ENCODE measurements at places on chromosomes 7 and 10. TPM values are rescaled to one million over a fixed set of nuclear protein-coding genes. Genes with fewer than 3 reads are reported as not detected.

The CRYGN gene
- total RNA-seq: not detected

DNA sequence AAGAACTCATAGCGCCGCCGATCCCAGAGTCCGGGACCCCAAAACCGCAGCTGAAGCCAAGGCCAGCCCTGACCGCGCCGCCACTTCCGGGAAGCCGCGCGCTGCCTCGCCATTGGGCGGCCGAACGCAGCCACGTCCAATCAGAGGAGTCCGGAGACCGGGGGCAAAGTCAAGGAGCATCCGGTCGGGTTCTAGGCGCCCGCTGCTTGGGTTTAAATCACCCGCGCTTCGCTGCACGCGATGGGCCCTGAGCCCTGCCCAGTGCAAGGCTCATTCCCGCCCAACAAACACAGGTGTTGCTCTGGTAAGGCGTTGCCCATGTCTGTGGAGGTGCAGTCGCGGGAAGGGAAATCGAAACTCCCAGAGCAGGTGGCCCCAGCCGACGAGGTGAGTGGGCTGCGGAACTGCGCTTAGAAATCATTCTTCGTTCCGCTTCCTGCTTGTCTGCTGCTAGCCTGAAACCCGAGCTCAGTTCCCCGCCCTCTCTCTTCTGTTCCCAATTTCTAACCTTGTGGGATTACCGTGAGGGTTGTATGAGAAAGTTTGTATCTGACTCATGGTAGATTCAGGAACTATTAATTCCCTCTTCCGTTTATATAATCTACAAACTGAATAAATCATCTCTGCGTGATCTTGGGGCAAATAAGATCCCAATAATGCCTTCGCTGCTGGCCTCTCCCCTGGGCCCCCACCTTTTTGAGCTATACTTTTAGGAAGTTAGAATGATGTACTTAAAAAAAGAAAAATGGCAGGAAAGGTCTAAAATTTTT lies at the start of gene DCLRE1C:
DCLRE1C (minus strand) TSS at position 96 of the 770 bp plus-strand sequence; CDS start at position 10, 86 bp downstream.
- DNase-seq: peak; percentile 90

DNA sequence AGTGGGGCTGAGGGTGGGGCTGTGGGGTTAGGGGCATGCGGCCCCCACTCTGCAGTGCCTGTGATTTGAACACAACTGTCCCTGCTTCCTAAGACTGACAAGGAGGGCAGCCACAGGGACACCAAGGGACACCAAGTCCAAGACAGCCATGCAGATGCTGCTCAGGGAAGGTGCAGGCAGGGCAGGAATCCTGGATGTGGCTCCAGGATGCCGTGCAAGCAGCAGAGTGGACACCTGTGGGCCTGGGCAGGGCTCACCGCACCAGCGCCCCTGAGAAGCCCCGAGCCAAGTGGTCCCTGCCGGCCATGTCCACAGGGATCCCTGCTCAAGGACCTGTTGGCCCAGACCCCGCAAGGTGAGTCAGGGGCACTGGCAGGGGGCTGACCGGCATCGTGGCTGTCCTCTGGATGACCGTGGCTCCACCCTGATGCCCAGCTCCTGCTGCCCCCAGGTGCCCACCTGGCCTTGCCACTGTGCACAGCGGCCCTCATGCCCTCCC lies 58.5 kb downstream of the STK32C start:
- no peak for DNase-seq

DNA sequence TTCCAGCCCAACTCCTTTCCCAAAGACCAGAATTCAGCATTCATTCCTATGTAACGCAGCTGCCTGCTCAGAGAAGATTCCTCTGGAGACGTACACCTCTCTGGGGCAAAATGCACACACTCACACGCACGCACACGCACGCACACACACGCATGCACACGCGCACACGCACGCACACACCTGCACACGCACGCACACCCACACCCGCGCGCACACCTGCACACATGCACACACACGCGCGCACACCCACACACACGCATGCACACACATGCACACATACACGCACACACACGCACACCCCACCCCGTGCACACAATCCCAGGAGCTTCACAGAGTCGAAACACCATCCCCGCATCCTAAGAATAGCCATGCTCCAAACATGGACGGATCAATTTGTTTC lies 13.0 kb downstream of the MMD2 start:
- DNase-seq: no peak

GRCh38 chr10:47311193-47311931 lies 10.9 kb upstream of the GDF2 start:
- DNase-seq: no peak

DNA sequence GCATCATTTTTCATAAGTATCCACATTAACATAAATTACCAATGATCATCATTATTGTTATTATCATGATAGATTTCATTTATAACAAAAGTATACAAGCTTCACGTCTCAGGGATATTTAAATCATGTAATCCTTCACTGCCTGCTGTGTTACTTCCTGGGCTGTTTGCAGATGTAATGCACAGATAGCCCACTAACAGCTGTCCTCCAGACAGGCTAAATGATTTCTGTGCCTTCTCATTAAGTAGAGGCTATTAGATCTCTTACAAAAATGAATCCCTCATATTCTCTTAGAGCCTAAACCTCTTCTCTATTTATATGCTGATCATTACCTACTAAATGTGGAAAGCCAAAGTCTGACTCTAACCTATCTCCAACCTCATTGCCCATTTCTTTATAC lies 9.3 kb downstream of the PCLO start:
- DNase-seq: no peak

DNA sequence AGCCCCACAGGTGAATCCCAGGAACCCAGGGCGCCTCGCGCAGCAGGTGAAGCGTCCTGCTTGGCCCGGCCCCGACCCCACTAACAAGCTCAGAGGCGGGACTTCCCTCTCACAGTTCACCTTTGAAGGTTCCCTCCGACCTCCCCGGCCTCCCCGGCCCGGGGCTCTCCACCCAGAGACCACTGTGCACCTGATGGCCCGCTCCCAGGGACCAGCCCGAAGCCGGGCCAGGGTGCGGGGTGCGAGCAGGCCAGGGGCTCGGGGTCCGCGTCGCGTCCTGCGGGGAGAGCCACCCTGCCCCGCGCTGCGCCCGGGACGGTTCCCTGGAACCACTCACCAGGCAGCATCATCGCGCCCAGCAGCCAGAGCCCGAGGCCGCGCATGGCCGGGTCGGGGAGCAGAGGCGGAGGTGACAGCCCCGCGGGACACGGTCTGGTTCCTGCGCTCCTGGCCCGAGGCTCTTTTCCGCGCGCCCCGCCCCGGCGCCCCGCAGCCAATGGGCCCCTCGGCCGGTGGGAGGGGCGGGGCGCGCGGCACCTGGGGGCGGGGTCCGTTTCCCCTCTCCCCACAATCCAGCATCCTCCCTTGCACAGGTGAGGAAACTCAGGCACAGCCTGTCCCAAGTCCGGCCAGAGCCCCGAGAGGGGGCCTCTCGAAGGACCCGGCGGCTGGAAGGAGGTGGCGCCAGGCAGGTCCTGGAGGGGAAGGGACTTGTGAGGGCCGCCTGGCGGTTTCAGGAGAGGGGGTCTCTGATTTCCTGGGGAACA lies at the start of gene ADAM8:
ADAM8 (minus strand) TSS at position 434 of the 767 bp plus-strand sequence; CDS start at position 383, 51 bp downstream.
- DNase-seq: no peak

Measured in LHCN-M2 (cell line).